ENCODE measurements at places on chromosomes 3 and 15. TPM values are rescaled to one million over a fixed set of nuclear protein-coding genes. Genes with fewer than 3 reads are reported as not detected.

DNA sequence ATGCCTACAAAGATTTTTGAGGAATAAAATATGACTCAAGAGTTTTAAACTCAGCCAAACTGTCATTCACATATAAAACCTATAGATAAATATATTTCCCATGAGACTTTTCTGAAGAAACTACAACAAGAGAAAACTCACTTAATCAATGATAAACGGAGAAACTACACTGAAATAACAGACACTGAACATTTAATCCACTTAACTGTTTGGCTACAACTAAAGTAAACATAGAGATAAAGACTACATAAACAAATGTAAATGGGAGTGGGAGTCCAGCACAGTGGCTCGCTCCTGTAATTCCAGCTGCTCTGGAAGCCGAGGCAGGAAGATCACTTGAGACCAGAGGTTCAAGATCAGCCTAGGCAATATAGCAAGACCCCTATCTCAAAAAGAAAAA is 79.2 kb downstream of the MEX3B start:
- DNase-seq = no peak

GRCh38 chr3:67897351-67898336 is 243.2 kb upstream of the SUCLG2 start:
- DNase-seq = no peak

Gene TRIM71
- polyA plus RNA-seq = not detected

Gene MST1
- polyA plus RNA-seq = 3.5 TPM

DNA sequence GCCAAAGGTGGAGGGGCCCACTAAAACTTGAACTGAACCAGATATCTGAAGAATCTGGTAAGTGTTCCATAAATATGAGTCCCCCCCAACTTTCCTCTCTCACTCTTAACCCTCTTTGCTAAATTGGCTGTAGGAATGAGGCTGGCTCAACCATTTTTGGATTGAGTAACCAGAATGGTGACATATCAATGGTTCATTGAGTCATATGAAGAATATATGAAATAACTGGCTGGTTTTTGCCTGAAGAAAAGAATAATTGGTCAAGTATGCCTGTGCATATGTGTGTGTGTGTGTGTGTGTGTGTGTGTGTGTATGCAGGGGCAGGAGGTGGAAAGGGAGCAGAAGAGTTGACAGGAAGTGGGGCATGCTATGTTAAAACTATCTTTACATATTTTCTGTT is 472.9 kb upstream of the THBS1 start:
- no peak for DNase-seq

GRCh38 chr15:59492389-59493377 is 54.7 kb downstream of the FAM81A start:
- peak; percentile 61 for DNase-seq

Gene SMCO1
- not detected for polyA plus RNA-seq

- DNase-seq = no peak
Observed at GRCh38 chr3:12632523-12632922, 31.4 kb downstream of the RAF1 start.

Gene GDPGP1
- 2.0 TPM for polyA plus RNA-seq

Gene MAP1A
- 26.0 TPM for polyA plus RNA-seq
